Activated effector memory CD4-positive, alpha-beta T cell treated with anti-CD3 and anti-CD28 coated beads, Interleukin-2, amount 50 U/mL, for 16 hours (primary cell): ENCODE measurements at places on chromosomes 5 and 9.
A peak's percentile ranks its signal among the peaks of the same experiment; 100 is the strongest.

GRCh38 chr5:111163000-111163399 is 61.2 kb upstream of the CAMK4 start:
- no peak for DNase-seq

DNA sequence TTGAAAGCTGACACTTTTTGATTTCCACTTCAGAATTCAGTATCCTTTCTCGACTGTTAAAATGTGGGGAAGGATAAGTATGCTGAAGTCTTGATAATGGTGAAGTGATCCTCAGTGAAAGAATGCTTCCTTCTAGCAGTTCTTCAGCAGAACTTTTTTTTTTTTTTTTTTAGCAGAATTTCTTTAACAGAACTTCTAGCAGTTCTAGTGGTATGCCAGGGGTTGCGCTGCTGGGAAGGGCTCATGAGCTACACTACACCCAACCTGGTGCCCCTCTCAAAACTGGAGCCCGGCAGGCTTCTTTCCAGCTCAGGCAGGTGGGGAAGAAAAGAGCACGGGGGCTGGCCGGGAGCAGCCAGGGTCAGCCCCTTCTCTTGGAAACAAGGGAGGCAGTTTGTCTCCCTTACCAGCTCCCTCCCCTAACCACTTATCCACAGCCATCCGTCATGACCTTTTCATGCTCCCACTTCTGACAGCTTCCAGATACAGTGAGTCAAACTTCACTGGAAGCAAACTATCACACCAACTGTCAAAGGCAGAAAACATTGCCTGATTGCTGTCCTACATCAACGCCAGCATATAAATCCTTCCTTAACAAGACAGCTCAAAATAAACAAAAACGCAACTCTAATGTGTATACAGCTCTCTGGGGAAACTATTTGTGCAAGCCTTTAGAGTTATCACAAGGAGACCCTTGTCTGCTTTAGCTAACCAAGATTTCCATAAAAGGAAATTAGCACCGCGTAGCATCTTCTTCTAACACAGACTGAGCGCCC is 211.5 kb downstream of the GAPVD1 start:
- DNase-seq = no peak

- no peak for DNase-seq
Observed at GRCh38 chr9:18611971-18612370, 138.0 kb downstream of the ADAMTSL1 start.

- no peak for DNase-seq
Observed at GRCh38 chr5:149588936-149589335, 7.6 kb downstream of the ARHGEF37 start.

DNA sequence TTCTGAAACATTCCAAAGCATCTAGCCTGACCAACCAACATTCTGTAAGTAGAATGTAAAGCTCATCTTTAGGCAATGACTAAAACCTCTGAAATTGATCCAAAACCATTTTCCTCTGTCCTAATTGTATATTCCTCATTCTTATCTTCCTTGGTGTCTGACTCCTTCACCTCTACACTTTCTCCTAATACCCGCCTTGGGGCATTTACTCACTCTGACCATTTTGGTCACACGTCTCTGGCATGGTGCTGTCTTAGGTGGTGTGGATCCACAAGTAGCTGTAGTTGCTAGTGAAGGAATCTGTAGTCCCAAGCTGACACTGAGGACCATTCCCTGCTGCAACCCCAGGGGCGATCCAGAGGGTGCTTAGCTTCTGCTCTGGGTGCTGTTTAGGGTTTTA is 40.8 kb upstream of the LMNB1 start:
- DNase-seq = no peak

GRCh38 chr5:170312666-170313065 is 15.1 kb upstream of the LCP2 start:
- peak; percentile 89 for DNase-seq
